ENCODE measurements at places on chromosomes 3 and 15.

DNA sequence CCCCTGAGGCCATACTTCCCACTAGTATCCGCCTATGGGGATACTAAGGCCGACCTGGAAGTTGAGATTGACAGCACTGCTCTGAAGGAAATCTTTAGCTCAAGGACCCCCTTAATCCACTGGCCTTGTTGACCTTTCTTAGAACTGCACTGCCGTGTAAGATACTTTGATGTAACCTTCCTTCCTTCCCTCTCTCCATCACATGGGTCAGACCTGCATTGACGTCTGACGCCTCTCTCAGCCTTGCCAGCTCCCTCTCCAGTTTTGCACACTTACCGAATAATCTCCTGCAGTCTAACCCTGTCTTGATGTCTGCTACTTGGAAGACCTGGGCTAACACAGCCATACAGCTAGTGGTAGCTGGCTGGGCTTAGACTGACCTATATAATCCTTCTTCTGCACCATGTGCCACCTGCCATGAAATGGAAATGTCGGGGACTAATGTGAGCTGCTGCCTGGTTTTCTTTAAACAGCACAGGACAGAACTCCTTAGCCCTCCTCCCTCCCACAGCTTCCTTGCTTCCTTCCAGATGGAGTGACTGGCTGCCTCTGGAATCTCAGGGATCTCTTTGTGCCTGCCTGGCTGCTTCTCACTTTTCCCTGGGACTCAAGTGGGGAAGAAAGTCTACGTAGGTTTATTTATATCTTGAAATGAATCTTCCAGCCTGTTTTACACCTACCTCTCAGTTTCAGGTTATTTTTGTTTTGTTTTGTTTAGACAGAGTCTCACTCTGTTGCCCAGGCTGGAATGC is 39.2 kb upstream of the HERC1 start:
- no peak for DNase-seq

GRCh38 chr3:171072432-171072831 is 45.9 kb upstream of the SLC2A2 start:
- no peak for DNase-seq

GRCh38 chr3:138686771-138687221 is 78.2 kb downstream of the FAIM start:
- no peak for DNase-seq

DNA sequence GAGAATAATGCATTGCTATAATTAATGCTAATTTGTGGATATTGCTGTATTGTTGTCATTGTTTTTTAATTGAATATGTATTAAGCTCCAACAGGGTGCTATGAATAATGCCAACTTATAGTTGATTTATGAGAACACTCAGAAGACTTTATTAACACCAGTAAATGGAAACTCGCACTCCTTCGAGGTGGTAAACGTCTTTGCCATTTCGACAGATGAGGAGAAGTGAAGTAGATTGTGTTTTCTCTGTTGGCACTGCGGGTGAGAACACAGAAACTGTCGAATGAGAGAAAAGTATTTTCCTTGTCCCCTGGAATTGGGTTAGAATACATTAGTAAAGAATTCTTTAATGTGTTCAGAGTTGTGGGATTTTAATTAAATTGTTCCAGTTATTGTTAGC is 354.5 kb downstream of the LPP start:
- no peak for DNase-seq

DNA sequence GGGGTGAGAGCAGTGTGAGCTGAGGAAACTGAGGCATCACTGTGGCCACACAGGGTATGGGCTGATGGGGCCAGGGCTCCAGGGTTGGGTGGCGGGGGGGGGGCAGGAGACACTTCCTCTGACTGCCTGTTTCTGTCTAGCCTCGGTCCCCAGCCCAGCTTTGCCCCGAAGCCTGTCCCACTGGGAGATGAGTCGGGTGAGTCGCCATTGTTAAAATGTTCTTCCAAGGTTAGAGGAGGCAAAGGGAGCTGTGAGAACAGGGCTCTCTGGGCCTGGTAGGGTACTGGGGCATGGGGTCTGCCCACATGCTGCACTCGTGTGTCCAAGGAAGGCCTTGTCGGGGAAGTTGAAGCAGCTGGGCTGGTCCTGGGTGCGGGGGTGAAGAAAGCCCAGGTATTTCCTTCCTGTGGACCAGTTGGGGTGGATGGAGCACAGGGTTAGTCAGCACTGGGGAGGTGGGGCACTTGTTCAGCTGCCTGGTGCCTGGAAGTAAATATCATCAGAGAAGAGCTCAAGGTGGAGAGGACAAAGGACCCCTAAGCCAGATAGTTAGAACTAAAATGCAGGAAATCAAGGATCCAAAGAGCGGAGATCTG is 8.3 kb upstream of the JMJD7 start:
- no peak for DNase-seq

- no peak for DNase-seq
Measured at GRCh38 chr3:59446775-59447465, 397.1 kb upstream of the CFAP20DC start.

- no peak for DNase-seq
Measured at GRCh38 chr15:67548236-67548852, 5.8 kb downstream of the MAP2K5 start.

- peak; percentile 70 for DNase-seq
Measured at GRCh38 chr3:127448161-127448561, 142.4 kb downstream of the TPRA1 start.

DNA sequence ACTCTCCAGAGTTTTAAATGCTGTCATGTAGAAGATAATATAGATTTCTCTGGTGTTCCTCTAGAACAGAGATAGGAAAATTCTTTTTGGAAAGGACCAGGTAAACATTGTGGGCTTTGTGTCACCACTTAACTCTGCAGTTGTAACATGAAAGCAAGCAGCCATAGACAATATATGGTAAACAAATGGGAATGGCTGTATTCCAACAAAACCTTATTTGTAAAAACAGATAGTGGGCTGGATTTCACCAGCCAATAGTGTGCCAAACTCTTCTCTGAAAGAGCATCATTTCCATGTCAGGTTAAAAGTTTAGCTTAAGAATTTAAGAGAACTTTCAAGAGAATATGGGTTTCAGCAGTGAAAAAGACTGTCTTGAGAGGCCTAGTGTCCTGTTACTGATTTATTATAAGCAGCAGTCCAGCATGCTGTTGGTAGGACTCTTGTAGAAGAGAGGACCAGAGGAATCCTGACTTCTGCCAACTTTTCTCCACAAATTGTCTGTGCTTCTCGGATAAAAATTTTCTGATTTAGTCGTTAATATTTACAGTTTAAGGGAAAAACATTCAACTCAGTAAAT is 107.7 kb downstream of the TCF12 start:
- DNase-seq, result no peak
